ENCODE measurements at places on chromosomes 2 and 18.

GRCh38 chr2:84846041-84846663, 34.7 kb downstream of the TRABD2A start:
- DNase-seq: no peak

DNA sequence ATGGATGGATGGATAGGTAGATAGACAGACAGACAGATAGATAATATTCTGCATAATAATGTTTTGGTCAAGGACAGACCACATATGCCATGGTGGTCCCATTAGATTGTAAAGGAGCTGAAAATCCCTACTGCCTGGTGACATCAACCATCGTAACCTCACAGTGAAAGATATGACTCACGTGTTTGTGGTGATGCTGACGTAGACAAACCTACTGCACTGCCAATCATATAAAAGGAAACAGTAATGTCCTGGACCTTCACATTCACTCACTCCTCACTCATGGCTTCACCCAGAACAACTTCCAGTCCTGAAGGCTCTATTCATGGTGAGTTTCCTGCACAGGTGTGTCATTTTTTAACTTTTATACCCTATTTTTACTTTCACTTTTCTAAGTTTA, 202.9 kb upstream of the TPO start:
- no peak for DNase-seq

GRCh38 chr2:40752796-40753195, 300.9 kb upstream of the SLC8A1 start:
- no peak for DNase-seq

DNA sequence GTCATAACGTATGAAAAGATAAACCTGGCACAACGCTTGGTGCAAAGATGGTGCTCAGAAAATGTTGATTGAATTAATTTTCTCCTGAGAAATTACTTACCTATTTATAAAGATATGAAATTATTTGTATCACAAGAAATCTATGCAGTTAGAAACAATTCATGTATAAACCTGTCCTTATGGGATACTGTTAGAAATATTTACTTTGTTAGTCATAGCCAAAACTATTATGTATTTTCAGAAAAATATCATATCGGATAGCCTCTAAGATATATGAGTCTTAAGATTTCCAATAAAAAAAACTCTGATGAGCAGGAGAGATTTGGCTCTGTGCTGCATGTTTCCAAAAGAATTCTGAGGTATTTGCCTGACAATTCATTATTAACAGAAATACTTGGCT, 880.7 kb downstream of the LRRTM4 start:
- DNase-seq: no peak

DNA sequence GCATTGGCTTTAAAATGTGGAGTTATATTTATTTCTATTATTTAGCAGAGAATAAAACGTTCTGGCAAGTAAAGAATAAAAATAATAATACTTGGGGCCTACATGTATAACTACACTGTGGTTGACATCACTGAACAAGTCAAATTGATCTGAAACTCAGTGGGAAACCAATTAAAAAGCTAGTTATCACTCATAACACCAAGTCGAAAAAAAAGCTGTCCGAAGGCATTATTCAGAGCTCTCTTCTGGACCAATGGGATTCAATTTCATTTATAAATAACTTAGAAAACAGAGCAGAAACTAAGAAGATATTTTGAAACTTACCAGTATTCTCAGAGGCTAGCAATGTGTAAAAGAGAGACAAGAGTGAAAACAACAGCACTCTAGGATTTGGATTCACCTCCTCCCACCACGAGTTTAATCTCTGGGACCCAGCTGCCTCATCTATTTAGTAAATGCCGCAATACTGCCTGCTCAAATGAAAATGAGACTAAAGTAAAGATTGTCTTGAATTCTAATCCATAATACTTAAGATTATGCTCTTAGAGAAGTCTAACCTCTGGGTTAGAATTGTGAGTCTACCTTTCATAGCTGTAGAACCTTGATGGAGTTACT, 128.4 kb downstream of the NBAS start:
- no peak for DNase-seq

- no peak for DNase-seq
Observed at GRCh38 chr2:38146275-38146906, 70.4 kb upstream of the CYP1B1 start.

DNA sequence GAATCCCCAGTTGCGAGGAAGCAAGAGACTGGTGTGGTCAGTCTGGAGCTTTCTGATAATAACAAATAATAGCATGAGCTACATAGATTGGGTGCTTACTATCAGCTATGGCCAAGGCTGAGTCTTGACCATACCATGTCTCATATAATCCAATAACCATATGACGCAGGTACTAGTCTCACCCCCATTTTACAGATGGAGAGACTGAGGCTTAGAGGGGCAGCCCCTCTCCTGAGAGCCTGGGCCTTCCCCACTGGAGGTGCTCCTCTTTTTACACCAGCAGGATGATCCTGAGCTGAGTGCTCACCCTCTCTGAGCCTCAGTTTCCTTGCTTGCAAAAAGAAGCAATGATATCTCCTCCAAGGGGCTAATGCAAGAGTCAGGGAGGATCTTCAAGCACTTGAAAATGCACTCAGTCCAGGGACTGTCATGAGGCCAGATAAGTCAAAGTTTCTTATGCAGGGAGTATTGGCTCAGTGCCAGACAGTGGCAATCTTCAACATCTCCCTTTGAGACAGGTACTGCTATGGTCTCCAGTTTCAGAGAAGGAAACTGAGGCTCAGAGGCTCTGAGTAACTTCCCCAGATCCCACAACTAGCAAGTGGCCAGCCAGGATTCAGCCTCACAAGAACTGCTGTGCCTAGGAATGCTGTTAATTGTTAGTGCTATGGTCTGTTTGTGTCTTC, 149.7 kb downstream of the TFCP2L1 start:
- no peak for DNase-seq

DNA sequence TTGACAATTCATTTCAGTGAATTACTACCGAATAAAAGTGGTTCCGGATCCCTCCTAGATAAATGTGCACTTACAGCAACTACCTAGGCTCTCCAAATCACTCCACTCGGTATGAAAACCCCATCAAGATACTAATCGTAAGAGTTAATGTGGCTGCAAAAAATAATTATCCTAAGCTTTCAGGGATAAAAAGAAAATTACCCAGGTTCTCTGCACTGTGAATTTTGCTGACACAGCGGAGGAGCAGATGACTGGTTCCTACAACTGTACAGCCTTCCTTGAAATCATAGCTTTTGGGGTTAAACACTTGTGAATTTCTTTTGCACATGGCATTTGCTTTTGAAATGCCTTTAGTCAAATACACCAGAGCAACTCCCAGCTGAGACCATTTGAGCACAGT, 104.7 kb downstream of the CD226 start:
- no peak for DNase-seq

DNA sequence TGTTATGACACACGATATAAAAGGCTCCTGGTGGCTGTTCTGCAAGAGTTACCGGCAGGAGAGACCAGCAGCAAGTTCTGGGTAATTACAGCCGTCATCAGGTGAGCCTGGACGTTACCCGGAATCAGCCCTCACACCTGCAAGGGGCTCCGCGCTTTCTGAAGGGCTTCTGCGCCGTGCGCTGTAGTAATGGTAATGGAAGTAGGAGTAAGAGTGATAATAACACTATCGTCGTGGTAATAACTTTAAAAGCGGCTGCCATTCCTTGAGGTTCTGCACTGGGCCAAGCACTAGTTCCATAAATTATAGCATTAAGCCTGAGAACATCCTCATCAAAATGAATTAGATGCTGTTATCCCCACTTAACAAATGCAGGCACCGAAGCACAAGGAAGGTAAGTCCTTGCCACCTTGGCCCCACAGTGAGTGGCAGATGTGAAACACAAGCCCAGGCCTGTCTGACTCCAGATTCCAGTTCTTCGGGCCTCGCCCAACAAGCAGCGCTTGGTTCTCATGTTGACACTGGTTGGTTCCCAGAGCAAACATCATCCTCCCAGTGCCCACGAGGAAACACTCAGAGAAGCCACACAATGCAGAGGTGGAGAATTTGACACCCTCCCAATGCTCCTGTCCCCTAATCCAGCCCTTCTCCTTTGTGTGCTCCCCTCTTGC, 205.2 kb downstream of the EIPR1 start:
- DNase-seq: no peak

DNA sequence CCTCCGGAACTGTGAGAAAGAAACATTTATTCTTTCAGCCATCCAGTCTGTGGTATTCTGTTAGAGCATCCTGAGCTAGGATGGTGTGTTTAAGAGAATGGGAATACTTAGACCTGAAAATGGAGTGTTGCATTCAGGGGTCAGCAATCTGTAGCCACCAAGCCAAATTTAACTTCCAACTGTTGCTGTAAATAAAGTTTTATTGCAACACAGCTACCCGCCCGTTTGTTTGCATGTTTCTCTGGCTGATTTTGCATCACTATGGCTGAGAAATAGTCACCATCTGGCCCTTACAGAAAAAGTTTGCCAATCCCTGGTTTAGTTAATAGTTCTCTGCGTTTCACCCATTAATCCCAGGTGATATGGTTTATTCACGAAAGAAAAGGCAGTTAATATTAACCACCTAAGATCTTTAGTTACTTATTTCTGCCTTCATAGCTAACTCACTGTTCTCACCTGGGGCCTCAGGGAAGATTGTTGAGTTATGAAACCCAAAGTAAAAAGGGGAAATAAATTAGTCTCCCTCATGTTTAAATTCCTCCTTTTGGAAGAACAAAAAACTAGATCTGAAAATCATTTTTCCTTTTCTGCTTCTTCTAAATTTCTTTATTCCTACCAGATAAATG, 9.5 kb upstream of the CYS1 start:
- DNase-seq: no peak

- no peak for DNase-seq
Observed at GRCh38 chr2:205025580-205026240, 480.4 kb downstream of the PARD3B start.

DNA sequence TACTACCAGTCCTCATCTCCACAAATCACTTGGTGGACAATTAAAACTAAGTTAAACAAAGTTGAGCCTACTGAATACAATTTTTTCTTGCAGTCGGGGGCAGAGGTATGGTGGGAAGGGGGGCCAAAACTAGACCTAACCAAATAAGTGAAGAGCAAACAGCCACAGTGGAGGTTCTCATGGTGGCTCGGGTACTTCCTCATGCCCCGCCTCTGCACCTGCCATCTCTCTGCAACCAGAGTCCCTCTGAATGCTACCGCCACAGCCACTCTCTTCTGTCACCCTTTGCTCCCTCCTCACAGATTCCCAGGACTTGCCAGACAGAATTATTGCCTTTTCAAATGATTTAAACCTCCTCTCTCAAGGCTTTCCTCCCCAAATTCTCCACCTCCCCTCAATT, 204.2 kb downstream of the TMEM247 start:
- no peak for DNase-seq

- no peak for DNase-seq
Observed at GRCh38 chr18:13587937-13588336, 138.4 kb downstream of the FAM210A start.

DNA sequence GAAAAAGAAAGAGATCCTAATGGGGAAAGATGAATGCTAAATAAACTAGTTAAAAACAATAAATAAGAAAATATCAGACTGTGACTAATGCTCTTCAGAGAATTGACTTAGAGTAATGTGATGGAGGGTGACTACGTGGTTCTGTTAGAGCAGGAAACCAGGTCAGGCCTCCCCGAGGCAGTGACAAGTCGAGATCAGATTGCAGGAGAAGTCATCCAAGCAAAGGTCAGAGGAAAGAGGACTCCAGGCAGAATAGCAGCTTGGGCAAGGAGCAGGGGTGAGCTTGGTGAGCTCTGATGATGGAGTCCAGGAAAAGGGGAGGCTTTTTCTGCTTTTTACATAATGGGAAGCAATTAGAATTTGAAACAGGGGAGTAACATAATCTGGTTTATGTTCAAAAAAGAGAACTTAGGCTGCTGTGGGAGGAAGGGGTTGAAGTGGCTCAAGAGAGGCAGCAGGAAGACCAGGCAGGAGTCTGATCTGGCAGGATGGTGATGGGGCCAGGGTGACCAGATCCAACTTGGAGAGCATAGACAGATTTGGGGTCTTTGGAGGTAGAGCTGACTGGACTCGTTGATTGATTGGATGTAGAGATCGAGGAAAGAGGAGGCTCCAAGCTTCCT, 27.3 kb upstream of the ITGB6 start:
- DNase-seq: no peak

DNA sequence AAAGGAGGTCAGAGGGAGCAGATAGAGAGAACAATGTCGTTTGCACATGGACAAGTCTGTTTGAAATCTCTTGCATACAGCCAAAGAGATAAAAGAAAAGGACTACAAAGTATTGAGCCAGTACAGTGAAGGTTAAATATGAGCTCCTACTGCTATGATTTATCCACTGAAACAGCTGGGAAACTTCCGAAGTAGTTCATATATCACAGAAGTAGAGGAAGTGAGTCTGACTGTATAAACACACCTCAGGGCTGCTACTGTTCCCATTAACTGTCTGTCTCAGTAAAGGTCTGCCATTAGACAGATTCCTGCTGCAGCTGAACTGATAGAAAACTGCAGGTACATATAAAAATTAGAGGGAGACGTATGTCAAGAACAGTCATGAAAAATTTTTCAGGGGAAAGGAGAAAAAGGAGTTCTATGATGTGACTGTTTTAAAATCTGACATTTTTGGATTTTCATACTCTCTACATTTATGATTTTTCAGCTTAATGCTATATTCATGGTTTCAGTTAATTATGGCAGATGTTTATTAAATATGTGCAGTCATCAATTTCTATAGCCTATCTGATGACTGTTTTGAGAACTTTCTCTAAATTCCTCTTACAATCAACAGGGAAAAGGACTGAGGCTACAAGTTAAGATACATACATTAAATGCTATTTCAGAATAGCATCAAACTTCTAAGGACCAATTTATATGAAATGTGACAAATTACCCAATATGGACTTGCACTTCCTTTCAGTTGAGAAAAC, 364.7 kb downstream of the ERBB4 start:
- DNase-seq: no peak

GRCh38 chr2:224016963-224017362, 22.1 kb downstream of the SERPINE2 start:
- DNase-seq: no peak

DNA sequence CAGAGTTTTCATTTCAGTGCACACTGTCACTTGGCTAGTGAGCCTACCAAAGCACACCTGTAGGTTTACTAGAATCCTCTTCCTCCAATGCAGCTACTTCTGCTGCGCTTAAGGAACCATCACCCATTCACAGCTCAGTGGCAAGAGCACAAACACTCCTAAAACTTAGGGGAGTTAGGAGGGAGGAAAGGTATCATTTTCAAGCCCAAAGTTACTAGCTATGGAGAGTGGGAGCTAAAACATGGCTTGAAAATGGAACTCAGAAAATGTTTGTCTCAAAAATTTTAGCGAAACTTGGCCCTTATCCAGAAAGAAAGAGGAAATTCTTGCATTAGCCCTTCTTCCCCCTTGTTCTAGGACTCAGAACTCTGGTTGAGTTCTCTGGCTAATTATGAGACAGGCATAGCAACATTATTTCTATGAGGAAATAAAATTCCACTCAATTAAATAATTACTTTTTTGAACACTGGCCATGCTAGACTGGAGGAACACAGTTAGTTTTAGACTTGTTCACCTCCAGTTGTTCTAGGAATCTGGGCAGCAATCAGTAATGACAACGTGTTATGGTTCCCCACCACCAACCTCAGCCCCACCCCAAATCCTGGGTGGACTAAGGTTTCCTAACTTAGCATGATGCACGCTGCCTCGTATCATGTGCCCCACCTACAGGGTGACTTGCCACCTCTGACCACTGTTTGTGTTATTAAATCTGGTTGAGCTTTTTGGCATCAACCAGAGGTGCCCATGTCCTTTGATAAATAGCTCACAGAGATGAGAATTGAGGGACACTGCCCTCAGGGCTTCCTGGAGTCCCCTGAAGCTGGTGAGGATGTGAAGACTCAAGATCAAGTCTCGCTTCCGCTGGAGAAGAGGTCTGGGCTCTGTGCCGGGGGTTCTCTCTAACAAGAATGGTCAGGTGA, 32.8 kb downstream of the LPIN2 start:
- DNase-seq: no peak

- DNase-seq: no peak
Observed at GRCh38 chr2:108392029-108392428, 14.3 kb downstream of the SULT1C4 start.

Measured in spinal cord (tissue), 10 donors.